Jurkat, Clone E6-1 (cell line): ENCODE measurements at places on chromosomes 5 and 9.

DNA sequence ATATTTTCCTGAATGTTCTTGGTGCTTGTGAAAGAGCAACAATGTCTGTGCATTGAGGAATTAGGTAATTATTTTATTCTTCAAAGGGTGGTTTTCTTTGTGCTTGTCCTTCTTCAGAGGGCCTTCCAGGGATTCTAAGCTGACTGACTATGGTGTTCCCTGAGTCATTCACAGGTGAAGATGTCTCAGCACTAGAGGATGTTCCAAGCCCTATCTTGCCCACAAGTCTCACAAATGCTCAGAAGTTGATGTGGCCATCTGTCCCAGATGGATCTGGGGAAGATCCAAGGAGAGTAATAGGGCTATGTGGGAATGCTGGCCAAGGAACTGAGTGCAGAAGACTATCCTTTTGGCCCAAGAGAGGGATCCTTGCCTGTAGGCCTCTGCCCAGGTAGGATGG is 120.9 kb downstream of the ADAMTSL1 start:
- DNase-seq = no peak

GRCh38 chr5:111494355-111494999 is 17.9 kb downstream of the STARD4 start:
- no peak for DNase-seq

- no peak for DNase-seq
Observed at GRCh38 chr5:111984044-111984443, 227.1 kb upstream of the NREP start.

- DNase-seq = no peak
Observed at GRCh38 chr5:3303777-3304176, 291.9 kb upstream of the IRX1 start.

DNA sequence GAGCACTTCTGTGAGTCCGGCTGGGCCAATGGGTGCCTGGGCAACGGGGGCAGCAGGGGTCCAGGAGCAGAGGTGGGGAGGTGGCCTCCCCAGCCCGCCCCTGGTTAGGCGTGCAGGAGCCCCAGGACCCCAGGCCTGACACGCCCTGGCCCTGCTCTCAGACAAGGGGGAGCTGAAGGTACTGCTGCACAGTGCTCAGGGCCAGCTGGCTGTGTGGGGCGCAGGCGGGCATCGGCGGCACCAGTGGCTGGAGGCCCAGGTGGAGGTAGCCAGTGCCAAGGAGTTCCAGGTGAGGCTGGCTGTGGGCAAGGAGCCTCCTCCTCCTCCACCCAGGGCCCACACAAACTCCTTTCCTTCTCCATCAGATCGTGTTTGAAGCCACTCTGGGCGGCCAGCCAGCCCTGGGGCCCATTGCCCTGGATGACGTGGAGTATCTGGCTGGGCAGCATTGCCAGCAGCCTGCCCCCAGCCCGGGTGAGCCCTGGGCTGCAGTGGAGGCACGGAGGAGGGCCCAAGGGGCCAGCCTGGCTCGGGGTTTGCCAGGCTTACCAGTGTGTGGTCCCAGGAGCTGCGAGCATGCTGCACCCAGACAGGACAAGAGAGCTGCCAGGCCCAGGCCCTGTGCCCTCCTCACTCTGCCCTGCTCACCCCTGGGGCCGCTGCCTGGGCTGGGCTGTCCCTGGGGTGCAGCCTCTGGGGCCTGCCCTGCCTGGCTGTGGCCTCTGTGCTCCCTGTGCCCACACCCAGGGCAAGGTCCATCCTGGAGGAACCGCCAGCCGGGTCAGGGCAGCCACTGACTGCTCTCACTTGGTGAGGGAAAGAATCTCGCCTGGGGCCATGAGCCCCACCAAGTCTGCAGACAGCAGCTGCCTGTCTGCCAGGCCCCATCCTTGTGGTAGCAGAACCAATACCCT is 7.0 kb downstream of the MAMDC4 start:
- DNase-seq = no peak

GRCh38 chr5:145495741-145496140 is 339.4 kb downstream of the PRELID2 start:
- DNase-seq = no peak

DNA sequence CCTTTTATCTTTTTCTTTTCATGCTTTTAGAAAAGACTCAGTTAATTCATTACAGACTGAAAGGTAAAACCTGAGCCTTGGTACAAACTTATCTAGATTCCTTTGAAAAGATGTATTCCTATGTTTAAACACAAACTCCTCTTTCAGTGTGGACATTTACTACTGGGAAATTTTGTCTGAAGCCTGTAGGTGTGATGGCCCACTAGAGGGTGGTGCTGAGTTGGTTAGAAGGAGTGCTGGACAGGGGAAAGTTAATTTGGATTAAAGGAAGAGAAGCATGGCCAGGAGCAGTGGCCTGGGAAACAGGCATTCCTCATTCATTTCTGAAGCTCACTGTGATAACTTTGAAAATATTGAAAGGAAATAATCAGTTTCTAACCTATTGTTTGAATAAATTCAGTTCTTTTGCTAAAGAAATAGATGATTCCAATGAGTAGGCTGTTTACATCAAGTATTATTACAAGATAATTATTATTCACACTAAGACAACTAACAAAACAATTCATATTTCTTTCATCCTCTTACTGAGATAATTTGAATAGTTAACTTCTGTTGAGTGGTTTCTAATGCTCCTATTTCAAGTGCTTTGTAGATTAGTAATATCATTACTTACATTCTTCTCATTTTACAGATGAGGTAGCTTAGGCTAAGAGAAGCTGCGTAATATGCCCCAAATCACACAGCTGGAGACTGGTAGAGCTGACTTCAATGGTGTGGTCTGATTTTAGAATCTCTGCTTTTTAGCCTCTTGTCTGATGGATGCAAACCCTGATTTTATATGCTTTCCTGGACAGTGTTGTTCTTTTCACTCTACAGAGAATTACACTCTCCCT is 150.9 kb downstream of the ADGRV1 start:
- DNase-seq = no peak

DNA sequence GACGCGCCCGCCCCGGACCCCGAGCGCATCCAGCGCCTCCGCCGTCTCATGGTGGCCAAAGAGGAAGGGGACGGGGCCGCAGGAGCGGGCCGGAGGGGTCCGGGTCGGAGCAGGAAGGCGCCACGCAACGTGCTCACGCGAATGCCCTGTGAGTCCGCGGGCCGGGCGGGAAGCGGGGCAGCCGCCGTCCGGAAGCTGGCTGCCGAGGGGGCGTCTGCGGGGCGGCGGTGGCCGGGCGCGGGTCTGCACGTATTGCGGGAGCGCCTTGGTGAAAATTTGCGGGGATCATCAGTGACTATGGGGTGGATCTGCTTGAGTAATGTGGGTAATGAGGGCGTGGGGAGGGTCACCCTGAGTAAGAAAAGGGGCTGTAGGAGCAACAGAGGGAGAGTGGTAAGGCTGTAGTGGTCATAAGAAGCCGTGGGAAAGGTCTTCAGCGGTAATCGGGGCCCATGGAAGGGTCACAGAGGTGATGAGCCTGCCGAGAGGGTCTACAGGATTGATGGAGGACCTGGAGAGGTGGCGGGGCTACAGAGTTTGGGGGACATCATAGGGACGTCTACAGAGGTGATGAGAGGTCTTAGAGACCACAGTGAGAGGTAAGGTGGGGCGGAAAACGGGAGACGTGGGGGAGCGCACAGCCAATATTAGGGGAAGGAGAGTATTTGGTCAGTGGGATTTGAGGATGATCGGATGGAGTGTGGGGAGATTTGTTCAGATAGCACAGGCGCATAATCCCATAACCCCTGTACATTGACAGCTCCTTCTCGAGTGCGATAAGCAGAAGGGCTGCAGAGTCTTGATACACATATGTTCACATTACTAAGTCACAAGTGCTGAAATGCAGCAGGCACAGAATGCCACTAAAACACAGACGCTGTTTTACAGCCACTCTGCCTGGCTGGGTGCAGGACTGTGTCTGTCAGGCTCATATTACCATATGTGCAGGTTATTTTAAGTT is 819 bp downstream of the LSM11 start:
- no peak for DNase-seq

GRCh38 chr9:78919701-78920100 is 622.8 kb downstream of the PSAT1 start:
- DNase-seq = no peak

DNA sequence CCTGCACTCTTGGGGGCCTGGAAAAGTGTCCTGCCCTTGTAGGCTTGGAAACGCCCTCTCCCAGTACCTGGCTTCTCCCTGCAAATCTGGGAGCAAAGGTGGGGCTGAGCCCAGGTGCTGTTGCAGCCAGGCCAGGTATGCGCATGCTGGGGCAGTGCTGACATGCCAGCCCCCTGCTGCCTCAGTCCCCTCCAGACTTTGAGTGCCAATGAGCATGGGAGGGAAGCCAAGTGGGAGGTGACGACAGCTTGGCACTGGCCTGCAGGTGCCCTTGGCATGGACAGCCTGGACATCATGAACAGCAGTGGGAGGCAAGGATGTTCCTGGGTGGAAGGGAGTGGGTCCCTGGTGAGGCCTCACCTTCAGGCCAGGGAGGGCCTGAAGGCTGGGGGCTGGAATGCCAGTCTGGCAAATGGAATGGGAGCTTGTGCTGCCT is 1494.4 kb upstream of the NUDT12 start:
- DNase-seq = no peak
